Activated gamma-delta T cell (primary cell): ENCODE measurements at places on chromosomes 1 and 21.

- no peak for DNase-seq
Observed at GRCh38 chr1:220113136-220113695, 19.3 kb downstream of the IARS2 start.

DNA sequence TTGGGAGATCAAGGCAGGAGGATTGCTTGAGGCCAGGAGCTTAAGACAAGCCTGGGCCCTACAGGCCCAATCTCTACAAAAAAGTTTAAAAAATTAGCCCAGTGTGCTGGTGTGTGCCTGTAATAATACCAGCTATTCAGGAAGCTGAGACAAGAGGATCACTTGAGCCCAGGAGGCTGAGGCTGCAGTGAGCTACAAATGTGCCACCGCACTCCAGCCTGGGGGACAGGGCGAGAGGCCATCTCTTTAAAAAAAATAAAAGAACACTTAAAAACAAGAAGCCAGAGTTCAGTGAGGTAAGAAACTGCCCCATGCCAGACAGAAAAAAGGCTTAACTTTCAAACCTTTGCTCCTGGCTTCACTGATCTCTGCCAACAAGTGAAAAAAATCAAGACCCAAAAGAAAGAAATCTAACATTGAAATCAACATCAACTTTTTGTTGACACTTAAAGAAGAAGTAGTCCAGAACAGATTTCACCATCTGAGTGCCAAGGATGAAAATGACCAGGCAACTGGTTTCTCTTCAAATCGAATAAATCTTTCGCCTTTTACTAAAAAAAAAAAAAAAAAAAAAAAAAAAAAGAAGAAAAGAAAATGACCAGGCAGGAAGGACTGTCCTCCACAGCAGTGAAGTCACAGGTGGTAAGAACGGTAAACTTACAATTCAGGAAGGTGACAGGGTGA is 51.2 kb downstream of the SLC45A1 start:
- no peak for DNase-seq

- DNase-seq = no peak
Observed at GRCh38 chr1:207848234-207848633, 62.7 kb downstream of the CD34 start.

DNA sequence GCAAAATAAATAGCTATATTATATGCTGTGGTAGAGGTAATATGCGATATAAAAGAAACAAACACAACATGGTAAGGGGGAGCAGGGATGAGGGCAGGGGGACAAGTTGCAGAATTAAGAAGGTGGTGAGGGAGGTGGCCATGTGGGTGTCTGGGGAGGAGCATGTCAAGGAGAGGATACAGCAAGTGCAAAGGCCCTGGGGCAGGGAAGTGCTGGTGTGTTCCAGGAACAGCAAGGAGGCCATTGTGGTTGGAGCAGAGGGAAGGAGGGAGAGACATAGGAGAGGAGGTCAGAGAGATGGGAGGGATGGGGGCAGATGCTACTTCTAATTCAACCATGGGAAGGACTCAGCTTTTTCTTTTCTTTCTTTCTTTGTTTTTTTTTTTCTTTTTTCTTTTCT is 161.2 kb upstream of the IGSF21 start:
- DNase-seq = no peak

DNA sequence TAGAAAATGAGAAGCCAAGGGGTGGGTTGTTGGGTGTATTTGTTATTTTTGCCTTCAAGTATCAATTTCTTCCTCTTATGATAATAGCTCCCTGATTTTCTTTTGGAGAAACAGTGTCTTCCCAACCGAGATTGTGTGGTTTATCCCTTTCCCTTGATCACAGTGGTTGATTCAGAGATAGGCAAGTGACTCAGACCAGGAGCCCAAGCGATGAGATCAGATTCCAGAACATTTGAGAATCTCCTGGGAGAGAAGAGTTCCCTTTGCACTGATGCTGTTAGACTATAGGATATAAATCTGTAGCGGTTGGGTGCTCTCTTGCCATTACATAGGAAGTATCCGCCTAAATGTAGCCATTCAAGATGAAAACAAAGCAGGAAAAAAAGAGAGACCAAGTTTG is 90.1 kb upstream of the WDR26 start:
- DNase-seq = no peak
